ENCODE measurements at places on chromosomes 1 and 21.

DNA sequence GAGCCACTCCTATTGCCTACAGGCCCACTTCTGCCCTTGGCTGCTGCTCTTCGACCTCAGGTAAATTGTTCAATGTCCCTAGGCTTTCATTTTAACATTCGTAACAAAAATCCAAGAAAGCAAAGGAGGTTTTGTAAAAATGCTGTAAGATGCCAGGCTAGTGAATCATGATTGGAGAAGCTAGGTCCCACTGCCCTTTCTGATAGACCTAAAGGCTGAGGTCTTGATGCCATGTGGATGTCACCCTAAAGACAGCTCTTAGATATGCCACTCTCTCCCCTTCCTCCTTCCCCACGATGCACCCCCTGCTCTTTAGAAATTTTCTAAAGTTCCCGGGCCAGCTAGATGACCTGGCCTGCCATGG is 9.9 kb upstream of the TMEM39B start:
- DNase-seq = peak; percentile 23

DNA sequence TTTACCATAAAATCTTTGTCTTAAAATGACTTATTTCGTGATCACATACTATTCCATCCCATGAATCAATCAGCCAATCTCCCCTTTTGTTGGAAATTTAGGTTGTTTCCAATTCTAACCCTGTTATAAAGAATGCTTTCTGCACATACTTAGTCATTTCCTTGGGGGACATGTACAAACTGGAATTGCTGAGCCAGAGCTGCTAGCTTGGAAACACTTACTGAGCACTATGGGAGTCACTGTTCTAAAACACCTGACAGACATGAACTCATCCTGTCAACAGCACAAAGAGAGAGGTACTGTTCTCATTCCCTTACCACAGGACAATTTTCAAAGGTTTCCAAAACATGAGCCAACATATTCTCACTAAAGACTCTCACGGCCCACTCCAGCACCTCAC is 32.1 kb downstream of the AK2 start:
- DNase-seq = peak; percentile 34

DNA sequence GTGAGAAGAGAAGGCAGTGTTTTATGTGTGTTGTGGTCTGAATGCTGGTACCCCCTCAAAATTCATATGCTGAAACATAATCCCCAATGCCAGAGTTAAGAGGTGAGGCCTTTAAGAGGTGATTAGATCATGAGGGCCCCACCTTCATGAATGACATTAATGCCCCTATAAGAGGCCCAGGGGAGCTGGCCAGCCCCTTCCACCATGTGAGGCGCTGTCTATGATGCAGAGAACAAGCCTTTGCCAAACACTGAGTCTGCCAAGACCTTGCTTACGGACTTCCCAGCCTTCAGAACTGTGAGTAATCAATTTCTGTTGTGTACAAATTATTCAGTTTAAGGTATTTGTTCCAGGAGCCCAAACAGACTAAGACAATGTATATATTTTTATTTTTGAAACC is 20.2 kb downstream of the CAPZB start:
- DNase-seq = peak; percentile 68

GRCh38 chr1:64098436-64098835 is 105.0 kb upstream of the UBE2U start:
- DNase-seq = no peak

DNA sequence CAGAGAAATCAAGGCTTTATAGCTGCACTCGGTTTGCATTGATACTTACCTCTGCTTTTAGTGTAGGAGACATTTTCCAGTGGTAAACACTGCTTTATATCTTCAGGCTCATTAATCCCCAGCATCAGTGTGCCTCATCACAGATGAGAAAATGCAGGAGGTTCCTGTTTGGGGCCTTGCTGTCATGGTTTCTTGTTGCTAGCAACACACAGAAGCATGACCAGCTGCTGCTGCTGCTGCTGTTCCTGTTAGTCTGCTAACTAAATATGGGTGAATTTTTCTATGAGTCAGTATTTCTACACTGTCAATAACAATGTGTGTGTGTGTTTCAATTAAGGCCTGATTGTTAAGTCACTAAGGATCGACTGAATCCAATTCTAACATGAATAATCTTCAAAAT is 85.8 kb upstream of the RGS1 start:
- peak; percentile 97 for DNase-seq

DNA sequence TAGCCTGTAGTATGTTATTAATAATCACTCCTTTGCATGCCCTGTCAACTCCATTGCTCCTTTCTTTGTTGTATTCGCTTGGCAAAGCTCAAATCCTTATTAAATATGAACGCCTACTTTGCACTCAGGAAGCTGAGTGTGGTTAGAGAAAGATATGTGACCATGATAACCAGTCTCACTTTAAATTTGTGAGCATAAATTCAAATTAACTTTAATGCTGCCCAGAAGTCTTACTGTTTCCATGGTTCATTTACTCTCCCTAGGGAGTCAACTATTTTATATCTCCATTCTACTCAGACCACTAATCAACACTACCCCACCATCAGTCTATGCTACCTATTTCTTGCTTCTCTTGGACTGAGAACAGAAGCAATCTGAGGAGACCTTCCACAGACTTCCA is 12.1 kb upstream of the EPHX4 start:
- DNase-seq = no peak

GRCh38 chr1:155219592-155220031 is 11.1 kb downstream of the MTX1 start:
- peak; percentile 46 for DNase-seq

GRCh38 chr1:195999022-195999421 is 609.2 kb downstream of the KCNT2 start:
- no peak for DNase-seq

- no peak for DNase-seq
These were observed 100.4 kb downstream of the KCNJ6 start for GRCh38 chr21:37815893-37816292.

- no peak for DNase-seq
These were observed 3.7 kb downstream of the ARID4B start for GRCh38 chr1:235324296-235324695.

DNA sequence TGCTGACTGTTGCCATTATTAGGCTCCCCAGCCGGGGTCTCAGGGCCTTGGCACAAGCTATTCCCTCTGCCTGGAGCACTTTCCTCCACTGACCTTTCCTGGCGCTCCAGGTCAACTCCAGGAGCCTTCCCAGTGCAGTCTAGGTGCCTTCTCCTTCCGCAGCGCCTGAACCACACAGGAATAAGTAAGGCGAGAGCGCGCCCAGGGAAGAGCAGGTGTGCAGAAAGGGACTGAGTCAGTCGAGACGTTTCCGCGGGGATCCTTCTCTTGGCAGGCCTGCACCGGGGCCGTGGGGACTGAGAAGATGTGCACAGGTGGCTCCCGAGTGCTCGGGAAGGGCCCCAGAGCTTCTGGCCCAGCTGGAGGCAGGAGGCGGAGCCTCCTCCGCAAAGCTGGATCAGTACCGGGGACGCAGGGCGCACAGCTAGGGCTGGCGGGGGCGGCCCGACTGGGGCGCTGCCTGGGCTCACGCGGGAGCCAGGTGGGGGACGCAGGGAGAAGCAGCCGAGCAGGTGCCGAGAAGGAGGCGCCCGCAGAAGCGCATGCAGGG is 765 bp upstream of the BMP8A start:
- no peak for DNase-seq

- no peak for DNase-seq
These were observed 2.2 kb downstream of the MAP7D1 start for GRCh38 chr1:36157973-36158826.

- no peak for DNase-seq
These were observed 89.0 kb downstream of the URB2 start for GRCh38 chr1:229714964-229715603.

- peak; percentile 28 for DNase-seq
These were observed 136.4 kb upstream of the TMEM51 start for GRCh38 chr1:15017120-15017519.

GRCh38 chr1:228211531-228212414 is 3.9 kb downstream of the OBSCN start:
- no peak for DNase-seq

DNA sequence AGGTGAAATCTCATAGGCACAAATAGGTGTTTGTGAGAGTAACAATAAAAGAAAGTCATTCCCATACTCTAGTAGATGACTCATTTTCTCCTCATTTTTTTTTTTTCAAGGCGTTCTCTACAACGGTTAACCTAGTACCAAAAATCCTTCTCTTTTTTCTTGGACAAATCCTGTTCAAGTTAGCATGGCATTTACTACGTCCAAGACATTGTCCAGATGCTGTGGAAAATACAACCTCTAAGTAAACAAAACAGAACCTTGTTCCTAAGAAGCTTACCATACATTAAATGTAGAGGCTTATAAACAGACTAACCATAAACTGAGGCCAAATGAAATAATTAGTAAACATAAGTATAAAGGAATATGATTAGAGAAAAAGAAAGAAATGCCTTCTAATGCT is 76.2 kb upstream of the RGS4 start:
- DNase-seq = no peak

DNA sequence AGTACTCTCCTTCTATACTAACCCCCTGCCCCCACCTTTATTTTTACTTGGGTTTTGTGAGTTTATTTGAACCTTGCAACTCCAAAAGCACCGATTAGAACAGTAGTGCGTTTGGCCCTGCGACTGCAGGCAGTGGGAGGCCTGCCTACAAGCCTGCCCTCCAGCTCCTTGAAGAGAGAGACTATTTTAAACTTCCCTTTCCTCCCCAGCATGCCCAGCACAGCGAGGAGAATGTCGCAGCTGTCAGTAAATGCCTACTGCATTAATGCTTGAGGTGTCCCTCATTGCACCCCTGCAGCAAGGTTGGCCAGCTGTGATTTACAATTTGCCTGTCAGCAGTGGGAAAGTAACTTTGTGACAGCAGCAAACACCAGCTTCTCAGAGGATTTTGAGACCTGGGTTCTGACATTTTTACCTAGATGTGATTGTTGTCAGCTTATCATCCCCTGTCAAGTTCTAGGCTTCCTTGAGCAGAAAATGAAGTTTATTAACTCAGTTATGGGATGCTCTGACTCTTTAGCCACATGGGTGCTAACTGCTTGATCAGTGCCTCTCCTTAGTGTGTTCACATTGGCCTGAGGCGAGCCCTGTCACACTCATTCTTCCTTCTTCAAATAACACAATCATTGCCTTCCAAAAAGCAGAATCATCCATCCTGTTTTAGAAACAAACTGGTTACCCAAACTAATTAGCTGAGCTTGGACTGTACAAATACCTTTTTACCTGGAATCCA is 170.6 kb downstream of the PDE4B start:
- no peak for DNase-seq

DNA sequence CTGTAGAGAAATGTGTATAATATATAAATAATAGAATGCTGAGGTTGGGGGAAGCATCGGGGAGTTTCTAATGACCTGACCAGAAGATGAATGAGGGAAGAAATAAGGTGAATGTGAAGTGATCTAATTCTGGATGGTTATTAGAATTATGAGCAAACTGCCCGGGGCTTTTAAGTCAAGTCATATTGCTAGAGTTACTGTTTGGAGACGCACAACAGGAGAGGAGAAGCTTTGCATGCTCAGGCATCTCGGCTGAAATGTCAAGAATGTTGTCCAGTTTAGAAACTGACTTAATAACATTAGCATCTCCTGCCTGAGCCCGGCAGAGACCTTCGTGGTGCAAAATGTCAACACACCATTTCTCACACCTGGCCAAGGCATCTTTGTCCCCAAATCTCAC is 119.1 kb downstream of the RRAGC start:
- DNase-seq = peak; percentile 58

GRCh38 chr1:108960719-108961118 is 2.6 kb downstream of the CLCC1 start:
- no peak for DNase-seq

DNA sequence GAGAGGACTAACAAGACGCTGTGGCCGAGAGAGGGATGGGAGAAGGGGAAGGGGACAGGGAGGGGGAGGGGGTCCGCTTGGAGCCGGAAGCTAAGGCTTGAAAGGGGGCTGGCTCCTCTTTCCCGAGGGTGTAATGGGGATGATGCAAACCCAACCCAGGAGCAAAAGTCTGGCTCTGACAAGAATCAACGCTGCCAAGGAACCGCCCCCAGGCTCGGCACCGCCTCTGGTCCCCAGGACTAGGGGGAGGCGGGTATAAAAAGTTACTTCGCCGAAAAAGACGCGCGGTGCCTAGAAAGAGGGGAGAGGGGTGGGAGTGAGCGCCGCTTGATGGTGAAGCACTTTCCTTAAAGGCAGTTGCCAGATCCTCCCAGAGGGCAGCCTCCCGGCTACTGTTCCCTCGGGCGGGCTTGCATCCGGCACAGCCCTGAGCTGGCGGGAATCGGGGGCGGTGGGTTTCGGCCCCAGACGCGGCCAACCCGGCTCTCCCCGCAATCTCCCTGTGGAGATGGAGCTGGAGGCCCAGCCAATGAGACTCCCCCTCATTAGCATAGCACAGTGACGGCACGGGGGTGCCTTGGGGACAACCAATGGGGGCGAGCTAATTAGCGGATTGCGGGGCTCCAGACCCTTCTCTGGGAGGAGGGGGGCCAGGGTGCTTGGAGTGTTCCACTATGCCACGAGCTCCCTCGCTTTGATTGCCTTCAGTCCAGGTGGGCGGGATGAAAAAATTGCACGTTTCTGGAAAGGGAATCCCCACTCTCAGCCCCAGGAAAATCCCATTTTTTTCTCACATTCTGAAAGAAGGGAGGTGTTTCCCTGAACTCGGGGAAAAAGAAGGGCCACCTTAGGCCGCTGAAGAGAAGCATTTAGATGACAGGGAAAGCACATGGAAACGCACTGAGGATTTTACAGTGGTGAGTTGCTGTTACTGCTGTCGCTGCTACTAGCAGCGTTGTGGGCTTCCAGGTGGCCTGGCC is at the start of gene KCNT2:
Gene KCNT2, minus strand, starts transcription at position 51 of the 980 bp plus-strand sequence. CDS start 131 bp downstream, outside the sequence.
- peak; percentile 86 for DNase-seq

DNA sequence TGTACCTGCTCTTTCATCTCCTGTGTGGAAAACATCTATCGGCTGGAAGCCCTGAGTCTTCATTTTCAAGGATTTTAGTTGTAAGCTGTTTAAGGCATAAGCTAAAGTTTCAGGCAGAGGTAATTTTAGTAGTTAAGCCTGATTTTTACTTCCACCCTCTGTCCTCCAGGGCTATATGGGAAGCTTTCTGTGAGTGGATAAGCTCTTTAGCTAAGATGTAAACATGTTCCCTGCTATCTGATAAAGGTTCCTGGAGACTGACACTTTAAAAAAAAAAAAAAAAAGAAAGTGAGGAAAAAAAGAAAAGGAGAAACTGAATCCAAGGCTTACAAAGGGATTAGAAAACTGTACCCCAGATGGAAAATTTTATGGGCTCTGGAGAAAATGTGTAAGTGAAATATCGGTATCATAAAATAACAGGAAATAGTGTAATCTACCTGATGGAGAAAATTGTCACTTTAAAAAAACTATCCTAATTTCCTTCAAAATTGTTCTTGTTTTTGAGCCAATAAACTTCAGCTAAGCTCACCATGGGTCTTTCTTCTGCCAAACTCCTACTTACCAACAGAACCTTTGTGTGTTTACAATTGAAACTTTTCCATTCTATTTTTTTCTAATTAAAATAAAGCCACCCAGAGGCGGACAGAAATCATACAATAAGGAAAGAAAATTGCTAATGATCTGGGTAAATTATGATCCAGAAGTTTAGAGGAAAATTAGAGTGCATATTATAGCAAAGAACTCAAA is 180.5 kb downstream of the TGFB2 start:
- no peak for DNase-seq

- DNase-seq = peak; percentile 56
These were observed 8.3 kb downstream of the ASAP3 start for GRCh38 chr1:23475641-23476040.

All from choroid plexus epithelial cell (primary cell).